ENCODE measurements at places on chromosomes 5 and 9. TPM values are rescaled to one million over a fixed set of nuclear protein-coding genes. Genes with fewer than 3 reads are reported as not detected.

The TRUB2 gene
- total RNA-seq, result 39.7 TPM

The ATP10B gene
- total RNA-seq, result 0.10 TPM

The WHRN gene
- 7.4 TPM for total RNA-seq

The GALNT12 gene
- total RNA-seq, result 17.5 TPM

DNA sequence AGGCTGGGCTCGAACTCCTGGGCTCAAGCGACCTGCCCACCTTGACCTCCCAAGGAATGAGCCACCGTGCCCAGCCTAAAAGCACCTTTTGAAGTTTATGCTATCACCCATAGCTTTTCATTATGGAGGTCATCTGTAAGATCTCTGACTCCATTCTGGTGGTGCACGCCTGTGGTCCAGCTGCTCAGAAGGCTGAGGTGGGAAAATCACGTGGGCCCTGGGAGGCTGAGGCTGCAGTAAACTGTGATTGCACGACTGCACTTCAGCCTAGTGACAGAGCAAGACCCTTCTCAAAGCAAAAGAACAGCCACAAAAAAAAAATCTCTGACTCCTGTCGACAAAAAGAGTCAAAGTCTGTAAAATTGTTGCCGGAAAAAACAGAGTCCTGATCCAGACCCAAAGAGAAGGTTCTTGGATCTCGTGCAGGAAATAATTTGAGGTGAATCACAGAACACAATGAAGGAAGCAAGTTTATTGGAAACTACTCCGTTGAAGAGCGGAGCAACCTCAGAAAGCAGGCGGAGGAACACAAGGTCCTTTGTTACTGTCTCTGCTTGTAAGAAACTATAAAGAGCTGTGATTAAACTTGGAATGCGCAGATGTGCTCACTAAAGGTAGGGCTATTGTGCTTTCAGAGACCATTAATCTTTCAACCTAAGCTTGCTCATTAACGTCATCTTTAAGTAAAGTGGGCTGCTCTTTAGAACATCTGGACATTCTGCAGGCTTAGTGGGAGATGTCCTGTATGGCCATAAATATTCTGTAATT is 2.0 kb upstream of the HAUS6 start:
- H3K4me3 ChIP-seq, result no peak overlapping the region
- H3K27ac ChIP-seq, result no peak overlapping the region
- H3K4me1 ChIP-seq, result no peaks in the 10 kb centered on the region
- no peak for DNase-seq
- no peaks in the 10 kb centered on the region for H3K36me3 ChIP-seq

DNA sequence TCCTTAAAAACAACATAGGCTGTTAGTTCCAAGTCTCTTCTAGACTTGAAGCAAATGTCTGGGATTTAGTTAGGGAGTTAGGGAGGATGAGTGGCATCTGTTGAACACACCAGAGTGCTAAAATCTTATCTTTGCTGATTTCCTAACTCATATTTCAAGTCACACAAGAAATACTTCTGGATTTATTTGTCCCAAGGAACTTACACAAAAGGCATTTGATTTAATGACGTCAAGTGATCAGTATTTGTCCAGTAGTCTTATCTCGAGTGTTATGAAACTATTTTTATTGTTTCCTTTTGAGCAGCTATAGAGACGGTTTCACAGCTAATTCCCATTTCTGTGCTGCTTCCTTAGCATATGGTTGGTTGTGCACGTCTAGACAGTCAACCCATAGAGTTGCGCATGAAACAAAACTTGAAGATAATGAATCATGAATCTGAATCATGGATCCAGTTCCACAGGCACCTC is 140.5 kb upstream of the TUT7 start:
- no peaks in the 10 kb centered on the region for H3K4me1 ChIP-seq
- no peak overlapping the region for H3K4me3 ChIP-seq
- H3K27me3 ChIP-seq, result no peaks in the 10 kb centered on the region
- no peaks in the 10 kb centered on the region for H3K36me3 ChIP-seq
- H3K27ac ChIP-seq, result no peak overlapping the region

- no peak for DNase-seq
- no peaks in the 10 kb centered on the region for H3K27me3 ChIP-seq
- no peaks in the 10 kb centered on the region for H3K4me1 ChIP-seq
- H3K4me3 ChIP-seq, result no peak overlapping the region
Observed at GRCh38 chr9:125993466-125993865, 246.3 kb downstream of the PBX3 start.

- no peaks in the 10 kb centered on the region for H3K36me3 ChIP-seq
- DNase-seq, result no peak
- H3K27me3 ChIP-seq, result no peaks in the 10 kb centered on the region
- H3K4me3 ChIP-seq, result no peak overlapping the region
- H3K4me1 ChIP-seq, result no peaks in the 10 kb centered on the region
Observed at GRCh38 chr9:122519376-122519775, 435 bp downstream of the OR1J4 start.

GRCh38 chr5:140182075-140182711 is 7.2 kb downstream of the CYSTM1 start:
- H3K36me3 ChIP-seq, result no peaks in the 10 kb centered on the region
- no peak overlapping the region for H3K4me3 ChIP-seq
- H3K27me3 ChIP-seq, result no peaks in the 10 kb centered on the region
- peaks cover 2% of the 10 kb centered on the region for H3K4me1 ChIP-seq
- DNase-seq, result no peak
- H3K27ac ChIP-seq, result no peak overlapping the region

GRCh38 chr5:64637144-64637543 is 53.2 kb upstream of the SHISAL2B start:
- no peak overlapping the region for H3K4me3 ChIP-seq
- no peaks in the 10 kb centered on the region for H3K27me3 ChIP-seq
- DNase-seq, result no peak

DNA sequence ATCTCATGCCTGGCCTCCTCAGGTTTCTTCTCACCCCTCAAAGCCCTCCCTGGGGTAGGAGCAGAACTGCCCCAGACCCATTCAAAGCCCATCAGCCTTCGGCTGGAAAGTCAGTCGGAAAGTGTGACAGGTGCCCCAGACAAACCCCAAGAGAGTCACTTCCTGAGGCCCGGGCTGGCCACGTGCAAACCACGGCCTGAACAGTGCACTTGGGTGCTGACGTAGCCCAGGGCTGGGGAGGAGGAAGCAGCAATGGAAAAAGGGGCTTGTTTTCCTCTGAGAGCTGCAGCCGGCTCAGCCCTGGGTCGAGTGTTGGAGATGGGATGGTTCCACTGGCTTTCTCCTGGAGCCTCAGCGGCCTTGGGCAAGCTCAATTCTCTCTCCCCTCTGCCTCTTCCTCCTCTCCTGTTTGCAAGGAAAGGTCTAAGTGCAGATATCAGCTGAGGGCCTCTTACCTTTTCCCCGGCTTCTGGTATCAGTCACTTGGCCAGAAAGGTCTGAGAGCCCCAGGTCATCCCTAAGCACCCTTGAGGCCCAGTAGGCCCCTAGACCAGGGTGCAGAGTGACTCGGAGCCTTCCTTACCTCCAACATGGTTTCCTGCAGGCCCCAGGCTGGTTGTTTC is 5.9 kb upstream of the EGR1 start:
- no peaks in the 10 kb centered on the region for H3K27me3 ChIP-seq
- no peak overlapping the region for H3K27ac ChIP-seq
- H3K4me1 ChIP-seq, result peaks cover 1% of the 10 kb centered on the region
- no peak overlapping the region for H3K4me3 ChIP-seq
- H3K36me3 ChIP-seq, result no peaks in the 10 kb centered on the region

- no peaks in the 10 kb centered on the region for H3K4me1 ChIP-seq
- H3K36me3 ChIP-seq, result no peaks in the 10 kb centered on the region
- no peak overlapping the region for H3K4me3 ChIP-seq
Observed at GRCh38 chr5:97095318-97095732, 47.1 kb downstream of the LIX1 start.

- no peaks in the 10 kb centered on the region for H3K36me3 ChIP-seq
- no peak overlapping the region for H3K27ac ChIP-seq
- H3K4me3 ChIP-seq, result peak overlapping the region; percentile 89
- peak; percentile 83 for DNase-seq
- no peaks in the 10 kb centered on the region for H3K27me3 ChIP-seq
- peaks cover 2% of the 10 kb centered on the region for H3K4me1 ChIP-seq
Observed at GRCh38 chr9:8857068-8857925, 1057.7 kb upstream of the DMAC1 start.

- H3K27ac ChIP-seq, result no peak overlapping the region
- peaks cover 24% of the 10 kb centered on the region for H3K4me1 ChIP-seq
- no peaks in the 10 kb centered on the region for H3K27me3 ChIP-seq
- no peak for DNase-seq
Observed at GRCh38 chr9:38685535-38685934, 34.4 kb downstream of the FAM240B start.

DNA sequence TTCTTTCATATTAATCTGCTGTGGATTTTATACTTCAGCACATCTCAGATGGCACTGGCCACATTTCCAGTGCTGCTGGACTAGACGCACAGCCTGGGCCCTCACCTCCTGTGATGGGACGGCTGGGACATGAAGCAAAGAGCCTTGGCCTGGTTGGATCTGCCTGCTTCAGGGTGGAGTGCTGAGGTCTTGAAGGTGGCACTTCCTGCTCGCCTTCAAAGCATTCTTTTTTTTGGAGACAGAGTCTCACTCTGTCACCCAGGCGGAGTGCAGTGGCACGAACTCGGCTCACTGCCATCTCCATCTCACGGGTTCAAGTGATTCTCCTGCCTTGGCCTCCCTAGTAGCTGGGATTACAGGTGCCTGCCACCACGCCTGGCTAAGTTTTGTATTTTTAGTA is 73.1 kb downstream of the RAPGEF1 start:
- no peaks in the 10 kb centered on the region for H3K36me3 ChIP-seq
- no peaks in the 10 kb centered on the region for H3K27me3 ChIP-seq
- no peak overlapping the region for H3K4me3 ChIP-seq
- H3K4me1 ChIP-seq, result peaks cover 14% of the 10 kb centered on the region

Measured in H1 (cell line).